Right forelimb (tissue), 1 donor: ENCODE measurements at places on chromosomes 2 and 18.

DNA sequence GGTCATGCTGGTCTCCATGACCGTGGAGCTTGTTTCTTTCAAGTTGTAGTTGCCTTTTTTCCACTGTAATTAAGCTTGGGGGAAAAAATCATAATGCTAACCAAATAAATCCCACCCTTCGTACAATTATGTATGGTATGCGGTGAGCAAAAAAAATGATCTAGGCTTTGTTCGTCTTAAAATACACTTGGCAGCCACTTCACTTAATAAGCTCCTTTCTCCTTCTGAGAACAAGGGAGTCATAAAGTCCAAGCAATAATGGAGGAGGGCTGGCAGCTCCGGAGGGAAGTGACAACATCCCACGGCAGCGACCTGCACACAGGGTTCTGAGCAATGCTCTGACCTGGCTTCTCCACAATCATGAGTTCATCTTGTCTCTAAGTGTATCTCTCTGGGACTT lies 91.2 kb upstream of the KLHL29 start:
- DNase-seq = no peak

GRCh38 chr18:46098616-46098933 lies 479 bp upstream of the ATP5F1A start:
- DNase-seq = no peak

GRCh38 chr2:164737612-164738081 lies 104.0 kb downstream of the COBLL1 start:
- DNase-seq = peak; percentile 65

DNA sequence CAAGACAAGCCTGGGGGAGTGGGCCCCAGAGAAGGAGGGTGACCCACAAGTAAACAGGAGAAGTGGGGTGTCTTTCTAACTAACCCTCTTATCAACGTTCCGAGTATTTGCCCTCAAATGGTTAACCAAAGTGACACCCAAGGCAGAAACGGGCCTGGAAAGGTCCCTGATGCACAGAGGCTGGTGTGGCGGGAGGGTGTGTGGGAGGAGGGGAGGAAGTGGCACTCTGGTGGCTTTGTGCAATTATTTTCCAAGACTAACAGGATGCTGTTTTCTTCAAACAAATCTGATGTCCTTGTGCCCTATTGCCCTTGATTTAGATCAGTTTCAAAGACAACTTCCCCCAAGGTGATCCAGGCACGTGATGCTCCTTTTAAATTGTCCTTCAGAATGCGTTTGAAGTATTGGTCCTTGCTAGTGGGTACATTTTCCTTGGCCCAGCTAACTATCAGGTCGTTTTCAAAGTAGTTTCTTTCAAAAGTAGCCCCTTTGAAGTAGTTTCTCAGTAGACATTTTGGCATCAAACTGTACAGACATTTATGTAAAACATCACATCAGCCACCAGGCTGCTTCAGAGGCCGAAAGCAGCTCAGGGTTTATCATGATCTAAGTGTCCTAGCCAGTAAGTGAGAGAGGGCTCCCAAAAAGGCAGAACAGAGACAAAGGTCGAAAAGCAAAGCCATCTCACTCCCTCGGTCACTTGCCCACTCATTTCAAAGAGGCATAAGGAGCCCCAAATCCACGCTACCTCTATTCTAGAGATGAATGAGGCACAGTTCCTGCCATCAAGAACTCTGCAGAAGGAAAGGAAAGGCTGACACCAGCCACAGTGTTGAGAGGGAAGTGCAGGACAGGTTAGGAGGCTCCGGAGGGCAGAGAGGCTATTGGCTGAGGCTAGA lies 371.1 kb upstream of the ID2 start:
- DNase-seq = peak; percentile 29

DNA sequence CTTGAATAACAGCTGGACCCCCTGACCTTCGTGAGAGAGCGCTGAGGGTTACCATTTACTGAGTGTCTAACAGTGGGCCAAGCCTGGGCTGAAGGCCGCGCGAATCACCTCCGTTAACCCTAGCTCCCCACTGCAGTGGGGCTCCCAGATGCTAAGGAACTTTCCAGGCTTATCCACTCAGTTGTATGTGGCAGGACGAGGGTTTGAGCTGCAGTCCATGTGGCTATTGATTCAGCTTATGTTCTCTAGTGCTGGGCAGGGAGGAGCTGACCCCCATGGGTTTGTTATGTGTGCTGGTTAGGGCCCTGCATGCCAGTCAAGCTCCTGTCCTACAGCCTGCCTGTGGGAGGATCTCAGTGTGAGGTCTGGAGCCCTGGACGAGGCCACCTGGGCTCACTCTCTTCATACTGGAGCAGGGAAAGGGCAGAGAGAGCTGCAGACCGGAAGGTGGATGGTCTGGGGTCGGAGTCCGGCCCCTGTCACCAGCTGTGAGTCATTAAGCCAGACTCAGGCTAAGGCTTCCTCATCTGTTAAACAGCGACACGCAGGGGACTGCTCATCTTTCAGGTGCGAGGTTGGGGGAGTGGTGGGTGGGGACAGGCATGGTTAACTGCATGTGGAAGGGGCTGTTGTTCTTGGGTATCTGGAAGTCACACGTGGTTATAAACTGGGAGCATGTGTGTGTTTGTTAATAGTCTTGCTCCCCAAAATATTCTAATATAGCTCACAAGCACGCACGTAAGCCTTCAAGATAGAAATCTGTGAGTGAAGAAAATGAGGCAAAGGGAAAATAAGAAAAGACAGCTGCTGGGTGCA lies 6.6 kb downstream of the PSD4 start:
- no peak for DNase-seq

GRCh38 chr2:16042201-16042700 lies 101.9 kb downstream of the MYCN start:
- DNase-seq = no peak

- DNase-seq = peak; percentile 95
These were observed 69.9 kb upstream of the ITGB6 start for GRCh38 chr2:160269803-160270570.

DNA sequence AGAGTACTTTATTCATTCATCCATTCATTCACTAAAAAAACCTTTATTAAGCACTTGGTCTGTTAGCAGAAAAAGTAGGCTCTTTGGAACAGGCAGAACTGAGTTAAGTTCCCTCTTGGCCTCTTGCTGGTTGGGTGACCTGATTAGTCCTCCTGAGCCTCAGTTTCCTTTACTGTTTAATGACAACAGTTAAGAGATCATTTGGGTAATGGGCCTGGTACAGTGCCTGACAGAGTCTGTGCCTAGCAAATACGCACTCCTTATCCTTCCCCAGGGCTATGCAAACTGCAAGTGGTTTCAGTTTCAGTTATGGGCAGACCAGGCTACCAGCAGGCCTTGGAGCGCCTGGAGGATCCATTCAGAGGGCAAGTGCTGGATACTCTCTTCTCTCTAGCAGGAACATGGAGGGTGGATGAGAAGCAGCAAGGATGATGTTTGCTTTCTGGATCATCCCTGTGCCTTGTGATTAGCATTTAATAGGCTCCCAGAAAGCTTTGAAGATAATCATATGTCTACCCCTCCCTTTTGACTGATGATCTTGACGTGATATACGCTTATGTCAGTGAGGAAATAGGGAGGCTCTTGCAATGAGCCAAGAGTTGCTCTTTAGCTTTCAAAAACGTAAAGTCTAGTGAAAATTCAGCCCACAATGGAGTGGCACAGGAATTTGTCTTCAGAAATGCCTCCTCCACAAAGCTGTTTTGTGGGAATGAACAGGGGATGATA lies 12.4 kb upstream of the TAF1B start:
- no peak for DNase-seq

DNA sequence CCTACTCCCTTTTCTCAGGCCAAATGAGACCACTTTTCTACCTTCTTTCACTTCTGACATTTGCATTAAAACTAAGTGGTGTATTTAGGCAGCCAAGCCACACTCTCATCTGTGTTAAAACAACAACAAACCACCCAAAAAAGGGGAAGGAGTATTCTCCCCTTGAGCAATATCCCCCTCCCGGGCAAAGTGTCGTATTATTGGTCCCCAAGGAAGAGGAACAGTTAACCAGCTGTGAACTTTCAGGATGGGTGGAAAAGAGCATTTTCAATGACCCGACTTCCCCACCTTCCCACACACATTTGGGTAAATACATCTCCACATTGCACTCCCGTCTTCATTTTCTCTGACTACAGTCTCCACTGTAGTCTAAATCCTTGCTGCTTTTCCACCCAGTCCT lies 44.3 kb downstream of the FEZ2 start:
- DNase-seq = no peak

DNA sequence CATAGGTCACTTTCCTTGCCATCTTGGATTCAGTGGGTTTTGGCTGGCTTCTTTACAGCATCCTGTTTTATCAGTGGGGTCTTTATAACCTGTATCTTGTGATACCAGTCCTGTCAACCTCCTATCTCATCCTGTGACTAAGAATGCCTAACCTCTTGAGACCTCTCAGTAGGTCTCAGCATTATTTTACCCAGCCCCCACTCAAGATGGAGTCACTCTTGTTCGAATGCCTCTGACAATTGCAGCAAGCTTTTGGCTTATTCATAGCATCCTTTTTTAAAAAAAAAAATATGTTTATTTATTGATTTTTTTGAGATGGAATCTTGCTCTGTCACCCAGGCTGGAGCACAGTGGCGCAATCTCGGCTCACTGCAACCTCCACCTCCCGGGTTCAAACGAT lies 24.7 kb upstream of the IGFBP2 start:
- DNase-seq = no peak

GRCh38 chr2:229129738-229130371 lies 141.2 kb downstream of the PID1 start:
- no peak for DNase-seq

GRCh38 chr2:141940709-141941108 lies 190.1 kb downstream of the LRP1B start:
- DNase-seq = no peak

DNA sequence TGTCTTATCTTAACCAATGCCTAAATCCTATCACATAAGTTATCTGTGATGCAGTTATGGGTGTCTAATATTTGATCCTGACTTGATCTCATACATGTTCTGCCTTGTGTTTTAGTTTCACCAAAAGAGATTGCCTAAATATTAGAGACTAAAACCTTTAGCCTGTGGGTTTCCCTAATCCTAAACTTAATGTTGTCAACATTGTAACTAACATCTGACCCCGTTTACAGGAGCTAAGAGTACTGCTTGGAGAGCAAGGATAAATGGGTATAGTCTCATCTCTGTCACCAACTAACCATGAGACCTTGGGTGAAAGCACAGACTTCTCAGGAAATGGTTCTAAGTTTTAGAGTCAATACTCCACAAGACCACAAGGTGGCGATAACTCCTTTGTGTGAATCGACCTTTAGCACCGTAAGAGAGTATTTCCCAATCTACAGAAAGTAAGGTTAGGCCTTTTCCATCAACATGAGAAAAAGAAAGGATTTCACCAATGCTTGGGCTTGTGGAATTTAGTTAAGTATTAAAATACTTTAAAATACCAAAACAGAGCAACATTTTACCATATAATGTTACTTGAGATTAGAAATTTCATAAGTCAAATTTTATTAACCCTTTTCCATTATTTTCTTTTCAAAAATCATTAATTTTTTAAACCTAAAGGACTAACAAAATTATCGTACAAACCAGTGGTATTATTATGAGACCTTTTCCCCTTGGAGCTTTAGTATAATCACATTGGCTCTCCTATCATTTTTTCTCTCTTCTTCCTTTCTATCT lies 60.5 kb downstream of the G6PC2 start:
- no peak for DNase-seq

DNA sequence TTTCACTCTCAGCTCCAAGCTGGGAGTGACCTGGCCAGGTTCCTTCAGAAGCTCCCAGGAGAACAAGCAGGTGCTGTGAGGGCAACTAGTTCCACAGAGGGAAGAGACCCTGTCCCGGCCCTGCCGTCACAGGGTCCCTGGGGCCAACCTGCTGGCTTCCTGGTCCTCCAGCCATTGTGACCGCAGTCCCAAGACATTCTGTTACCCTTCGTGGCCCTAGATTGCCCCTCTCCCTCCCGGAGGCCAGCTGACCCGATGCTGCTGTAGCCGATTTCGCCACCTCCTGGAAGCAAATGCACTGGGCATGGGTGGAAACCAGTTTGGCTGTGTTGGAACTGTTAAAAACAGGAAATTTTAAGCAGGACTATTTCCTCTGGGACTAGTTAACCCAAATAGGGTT lies 55.4 kb downstream of the EPAS1 start:
- DNase-seq = no peak

- DNase-seq = no peak
These were observed 154.5 kb downstream of the GALNT3 start for GRCh38 chr2:165639504-165639903.

DNA sequence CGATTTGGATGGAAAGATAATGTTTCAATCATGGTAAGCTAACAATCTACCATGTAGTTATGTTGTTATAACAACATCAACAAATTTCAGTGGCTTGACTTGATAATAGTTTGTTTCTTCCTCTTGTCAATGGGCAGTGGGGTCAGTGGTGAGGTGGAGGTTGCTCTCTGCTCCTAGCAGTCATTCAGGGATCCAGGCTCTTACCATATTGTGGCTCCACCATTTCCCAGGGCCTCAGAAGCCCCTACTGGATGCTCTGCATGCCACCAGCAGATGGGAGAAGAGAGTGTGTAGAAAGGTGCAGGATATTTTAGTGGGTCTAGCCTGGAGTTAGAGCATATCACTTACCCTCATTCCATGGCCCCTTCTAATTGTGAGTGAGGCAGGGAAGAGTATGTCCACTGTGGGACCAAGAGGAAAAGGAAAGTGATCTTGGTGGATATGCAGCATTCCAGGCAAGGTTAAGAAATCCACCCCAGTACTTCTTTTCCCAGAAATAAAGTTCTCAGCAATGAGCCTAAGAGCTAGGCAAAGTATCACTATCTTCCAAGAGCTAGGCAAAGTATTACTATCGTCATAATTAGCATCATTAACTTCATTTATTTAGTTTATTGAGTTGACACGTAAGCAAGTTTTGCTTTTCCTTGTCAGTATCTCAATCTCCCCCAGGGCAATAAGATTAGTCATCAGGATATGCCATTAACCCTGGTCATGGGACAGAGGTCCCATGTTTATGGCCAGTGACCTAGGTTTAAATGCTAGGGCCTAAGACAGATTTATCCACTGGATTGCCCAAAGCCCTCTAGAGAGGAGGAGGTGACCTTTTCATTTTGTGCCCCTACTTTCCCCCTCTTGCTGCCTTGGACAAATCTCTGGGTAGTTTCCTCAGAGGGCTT lies 4.2 kb upstream of the IWS1 start:
- no peak for DNase-seq

- no peak for DNase-seq
These were observed 652 bp downstream of the SH3YL1 start for GRCh38 chr2:263022-263738.

DNA sequence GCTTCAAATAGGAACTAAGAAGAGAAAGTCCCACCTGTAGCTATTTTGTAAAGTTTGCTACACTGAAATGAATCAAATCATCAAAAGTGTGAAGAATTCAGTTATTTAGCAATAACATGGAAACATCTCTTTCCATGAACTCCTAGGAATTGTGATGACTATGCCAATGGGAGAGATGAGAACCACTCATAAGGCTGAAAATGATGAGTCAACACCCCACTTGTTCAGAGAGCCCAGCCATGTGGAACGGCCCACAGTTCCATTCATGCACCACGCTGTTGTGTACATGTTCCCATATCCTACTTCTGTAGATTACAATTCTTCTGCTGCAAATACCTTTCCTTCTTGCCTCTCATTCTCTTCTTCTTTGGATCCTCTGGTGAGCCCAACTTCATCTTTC lies 645.5 kb upstream of the ID2 start:
- no peak for DNase-seq
